ENCODE measurements at places on chromosomes 11 and 22.

DNA sequence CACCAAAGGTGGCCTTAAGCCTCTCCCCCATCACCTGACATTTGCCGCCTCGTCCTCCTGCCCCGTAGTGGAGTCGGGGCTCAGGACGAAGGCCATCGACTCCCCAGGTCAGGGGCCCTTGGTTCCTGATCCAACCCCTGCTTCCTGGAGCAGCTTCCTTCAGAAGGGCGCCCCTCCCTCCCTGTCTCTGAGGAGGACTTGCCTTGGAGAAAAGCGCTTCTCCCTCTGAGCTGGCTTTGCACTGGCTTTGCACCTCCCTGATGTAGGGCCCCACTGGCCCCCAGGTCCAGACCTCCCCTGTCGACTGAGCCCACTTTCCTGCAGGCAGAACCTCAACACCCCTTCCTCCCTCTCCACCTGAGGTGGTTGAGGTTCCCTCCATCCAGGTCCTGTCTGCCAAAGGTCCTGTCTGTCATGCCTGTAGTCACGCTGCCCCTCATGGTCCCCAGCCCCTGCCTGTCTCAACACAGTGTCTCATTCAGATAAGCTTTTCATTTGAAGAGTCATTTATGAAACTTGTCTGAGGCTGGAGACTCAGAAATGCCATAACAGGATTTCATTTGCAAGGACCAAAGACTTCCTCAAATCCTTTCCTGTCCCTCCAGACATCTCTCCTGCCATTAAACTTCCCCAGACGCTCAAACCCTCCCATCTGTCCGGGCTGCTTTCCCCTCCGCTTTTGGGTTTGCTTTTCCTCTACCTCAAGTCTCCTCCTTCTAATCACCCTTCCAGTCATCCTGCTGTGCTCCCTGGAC is 78.4 kb downstream of the MYO7A start:
- DNase-seq = no peak

GRCh38 chr11:105948918-105949590 is 73.0 kb downstream of the MSANTD4 start:
- no peak for DNase-seq

GRCh38 chr11:67694875-67695555 is 20.6 kb upstream of the ALDH3B2 start:
- no peak for DNase-seq

GRCh38 chr11:82398300-82398815 is 335.3 kb downstream of the FAM181B start:
- peak; percentile 45 for DNase-seq

DNA sequence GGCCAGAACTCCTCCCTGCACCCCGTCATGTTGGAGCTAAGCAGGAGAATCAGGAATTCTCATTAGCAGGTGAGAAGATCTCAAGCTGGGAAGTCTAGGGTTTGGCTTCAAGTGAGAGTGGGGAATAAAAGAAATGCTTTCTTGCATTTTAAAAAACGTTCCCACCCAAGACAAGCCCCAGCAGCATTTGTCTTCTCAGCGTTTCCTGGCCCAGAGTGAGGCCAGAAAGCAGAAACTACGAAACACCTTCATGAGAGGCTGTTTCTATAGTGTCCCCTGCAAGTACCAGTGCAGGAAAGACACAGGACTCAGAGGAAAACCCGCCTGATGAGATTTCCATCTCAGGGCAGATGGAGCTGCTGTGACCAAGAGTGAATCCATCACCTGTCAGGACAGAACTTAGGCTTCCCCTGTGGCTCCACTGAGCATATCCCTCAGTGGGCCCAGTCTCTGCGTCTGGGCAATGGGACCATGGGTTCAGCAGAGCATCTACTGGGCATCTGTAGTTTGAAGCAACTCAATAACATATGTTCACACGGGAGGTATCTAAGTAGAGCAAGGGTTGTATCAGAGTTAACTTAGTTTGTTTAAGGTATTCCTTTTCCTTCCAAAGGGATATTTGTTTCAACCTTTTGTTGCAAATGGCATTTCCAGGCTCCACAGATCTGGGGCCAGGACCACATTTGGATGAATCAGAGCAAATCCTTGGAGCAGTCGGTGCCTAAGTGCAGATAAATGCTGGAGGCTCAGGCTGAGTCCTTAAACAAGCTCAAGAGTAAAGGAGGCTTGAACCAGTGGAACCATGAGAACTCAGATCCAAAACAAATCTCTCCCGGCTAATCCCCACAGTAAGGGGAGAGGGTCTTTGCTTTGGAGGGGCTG is 548.3 kb downstream of the MIAT start:
- no peak for DNase-seq

DNA sequence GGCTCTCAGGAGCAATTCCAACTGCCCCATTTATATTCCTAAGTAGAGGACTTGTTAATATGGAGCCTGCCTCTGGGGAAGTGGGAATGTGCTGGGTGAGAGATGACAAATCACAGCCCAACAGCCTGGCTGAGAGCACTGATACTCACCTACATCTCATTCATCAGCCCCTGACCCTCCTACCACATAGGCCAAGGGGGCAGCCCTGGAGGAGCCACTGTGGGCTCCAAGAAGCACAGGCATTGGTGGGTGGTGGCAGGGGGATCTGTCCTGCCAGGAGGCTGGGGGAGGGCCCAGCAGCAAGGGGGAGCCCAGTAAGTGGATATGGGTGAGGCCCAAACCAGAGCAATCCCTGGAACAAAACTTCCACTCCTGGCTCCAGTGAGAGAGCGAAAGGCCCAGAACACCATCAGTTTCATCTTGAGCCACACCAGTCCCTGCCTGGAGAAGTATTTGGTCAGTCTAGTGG is 79.7 kb downstream of the BUD13 start:
- no peak for DNase-seq

DNA sequence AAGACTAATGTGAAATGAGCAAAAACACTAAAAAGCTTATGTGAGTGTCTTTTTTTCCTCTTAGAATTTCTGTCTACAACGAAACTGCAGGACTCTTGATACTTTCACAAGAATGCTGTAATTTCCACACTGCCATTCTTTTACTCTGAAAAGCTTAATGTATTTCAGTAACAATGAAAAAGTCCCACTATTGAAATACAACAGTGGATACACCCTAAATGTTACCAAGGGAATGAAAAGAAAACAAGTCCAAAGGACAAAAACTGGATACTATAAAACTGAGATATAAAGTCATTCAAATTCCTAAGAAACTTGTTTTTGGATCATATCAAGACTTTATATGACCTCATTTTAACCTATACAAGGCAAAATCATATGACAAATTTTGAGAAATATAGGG is 77.4 kb downstream of the SOX6 start:
- no peak for DNase-seq

GRCh38 chr11:61976813-61977475 is 9.5 kb upstream of the FTH1 start:
- no peak for DNase-seq

DNA sequence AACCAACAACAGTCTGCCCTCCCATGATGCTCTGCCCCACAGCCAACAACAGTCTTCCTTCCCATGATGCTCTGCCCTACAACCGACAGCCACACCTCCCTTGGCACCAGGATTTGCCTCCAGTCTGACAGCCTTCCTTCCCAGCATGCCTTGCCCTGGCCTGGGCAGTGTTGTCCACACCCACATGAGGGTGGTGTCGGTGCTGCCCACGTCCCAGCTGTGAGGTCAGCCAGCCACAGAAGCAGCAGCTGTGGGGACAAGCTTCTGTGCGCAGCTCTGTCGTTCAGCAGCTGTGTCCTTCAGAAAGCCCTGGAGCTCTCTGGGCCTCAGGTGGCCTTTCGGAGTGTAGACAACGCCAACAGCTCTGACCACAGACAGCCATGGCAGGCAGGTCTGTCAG is 1378.9 kb downstream of the BRD1 start:
- DNase-seq = no peak

- DNase-seq = no peak
These were observed 100.5 kb downstream of the WT1 start for GRCh38 chr11:32334822-32335221.

- DNase-seq = no peak
These were observed 210.5 kb downstream of the CTTN start for GRCh38 chr11:70608568-70609470.

DNA sequence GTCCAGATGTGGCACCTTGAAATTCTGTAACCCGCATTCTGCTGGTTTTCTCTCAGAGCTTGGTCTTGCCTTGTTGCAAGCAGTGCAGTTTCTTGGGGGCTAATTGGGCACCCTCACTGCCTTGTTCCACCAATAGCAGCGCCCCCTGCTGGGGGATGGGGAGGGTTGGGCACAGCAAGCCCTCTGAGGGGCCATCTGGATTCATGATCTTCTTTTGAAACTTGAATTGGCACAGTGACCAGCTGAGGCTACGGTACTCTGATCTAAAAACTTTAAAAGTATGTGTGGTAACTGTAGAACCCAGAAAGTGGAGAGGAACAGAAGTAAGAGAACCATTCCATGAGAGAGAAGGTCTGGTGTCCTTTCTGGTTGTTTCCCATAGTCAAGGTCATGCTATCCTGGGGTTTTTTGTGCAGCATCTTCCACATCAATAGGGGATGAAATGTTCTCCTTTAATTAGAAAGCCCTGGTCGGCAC is 64.2 kb downstream of the MED15 start:
- no peak for DNase-seq

- DNase-seq = no peak
These were observed 54.0 kb downstream of the PRR5L start for GRCh38 chr11:36350137-36350513.

DNA sequence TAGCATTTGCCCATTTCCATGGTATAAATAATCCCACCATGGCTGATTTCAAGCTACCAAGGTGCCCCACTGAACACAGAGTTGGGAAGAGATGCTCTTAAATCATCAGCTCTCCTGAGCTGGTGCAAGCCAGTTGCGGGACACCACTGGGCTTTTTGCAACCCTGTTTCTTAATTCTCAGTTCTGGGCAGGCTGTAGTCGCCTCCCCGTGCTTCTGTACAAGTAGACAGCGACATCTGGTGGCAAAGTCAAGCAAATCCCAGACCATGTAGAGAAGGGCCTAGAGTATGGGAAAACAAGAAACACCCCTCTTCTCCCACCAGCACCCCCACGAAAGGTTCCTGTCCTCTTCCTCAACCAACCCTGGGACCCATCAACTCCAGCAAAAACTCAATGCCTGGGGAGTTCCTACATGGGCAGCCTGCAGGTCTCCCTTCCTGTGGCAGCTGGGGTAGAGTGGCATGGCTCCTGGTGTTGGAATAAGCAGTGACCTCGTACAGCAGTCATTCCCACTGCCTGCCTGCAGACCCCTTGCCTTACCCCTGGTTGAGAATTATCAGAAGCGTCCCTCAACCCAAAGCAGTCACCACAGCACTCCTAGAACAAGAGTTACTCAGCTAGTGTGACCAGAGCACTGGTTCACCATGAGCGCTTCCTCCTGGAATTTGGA is 68.4 kb downstream of the IGLL5 start:
- no peak for DNase-seq

- no peak for DNase-seq
These were observed 3.2 kb upstream of the EMID1 start for GRCh38 chr22:29202212-29203192.

- DNase-seq = no peak
These were observed 56.2 kb downstream of the SBF1 start for GRCh38 chr22:50418624-50419023.

GRCh38 chr11:77191429-77191822 is 63.4 kb downstream of the MYO7A start:
- no peak for DNase-seq

DNA sequence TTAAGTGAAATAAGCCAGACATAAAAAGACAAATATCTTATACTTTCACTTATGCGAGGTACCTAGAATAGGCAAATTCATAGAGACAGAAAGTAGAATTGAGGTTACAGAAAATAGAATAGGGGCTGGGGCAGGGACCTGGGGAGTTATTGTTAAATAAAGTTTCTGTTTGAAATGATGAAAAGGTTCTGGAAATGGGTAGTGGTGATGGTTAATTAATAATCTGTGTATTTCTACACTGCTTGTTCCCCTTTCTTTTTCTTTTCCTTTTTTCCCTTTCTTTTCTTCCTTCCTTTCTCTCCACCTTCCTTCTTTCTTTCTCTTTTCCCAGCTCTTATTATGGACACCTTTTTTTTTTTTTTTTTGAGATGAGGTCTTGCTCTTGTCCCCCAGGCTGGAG is 2.8 kb downstream of the NAALADL1 start:
- no peak for DNase-seq

DNA sequence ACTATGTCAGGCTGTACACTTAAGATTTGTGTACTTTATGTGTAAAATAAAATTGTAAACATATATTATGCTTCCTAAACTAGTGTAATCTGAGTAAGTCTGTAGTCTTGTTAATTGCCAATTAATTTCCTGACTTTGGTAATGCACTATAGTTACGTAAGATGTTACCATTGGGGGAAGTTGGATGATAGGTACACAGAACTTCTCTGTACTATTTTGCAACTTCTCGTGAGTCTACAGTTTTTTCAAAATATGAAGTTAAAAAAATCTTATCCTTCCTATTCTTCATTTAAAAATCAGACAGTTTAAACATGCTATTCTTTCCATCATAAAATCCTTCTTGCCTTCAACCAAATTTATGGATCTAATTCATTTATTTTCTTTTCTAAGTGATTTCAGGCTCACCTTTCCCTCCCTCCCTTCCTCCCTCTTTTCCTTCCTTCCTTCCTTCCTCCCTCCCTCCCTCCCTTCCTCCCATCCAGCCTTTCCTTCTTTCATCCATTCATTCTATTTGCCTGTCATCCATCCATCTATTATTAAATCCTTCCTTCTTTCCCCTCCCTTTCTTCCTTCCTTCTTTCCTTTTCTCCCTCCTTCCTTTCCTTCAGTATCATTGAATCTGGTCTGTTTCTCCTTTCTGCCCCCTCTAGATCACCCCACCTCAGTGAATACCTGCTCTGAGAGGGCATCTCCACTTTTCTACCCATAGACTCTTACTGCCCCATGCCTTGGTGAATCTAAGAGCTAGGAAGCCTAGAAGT is 22.1 kb upstream of the ASCC2 start:
- DNase-seq = no peak

GRCh38 chr22:19855504-19856409 is 1.1 kb upstream of the GNB1L start:
- DNase-seq = peak; percentile 60

DNA sequence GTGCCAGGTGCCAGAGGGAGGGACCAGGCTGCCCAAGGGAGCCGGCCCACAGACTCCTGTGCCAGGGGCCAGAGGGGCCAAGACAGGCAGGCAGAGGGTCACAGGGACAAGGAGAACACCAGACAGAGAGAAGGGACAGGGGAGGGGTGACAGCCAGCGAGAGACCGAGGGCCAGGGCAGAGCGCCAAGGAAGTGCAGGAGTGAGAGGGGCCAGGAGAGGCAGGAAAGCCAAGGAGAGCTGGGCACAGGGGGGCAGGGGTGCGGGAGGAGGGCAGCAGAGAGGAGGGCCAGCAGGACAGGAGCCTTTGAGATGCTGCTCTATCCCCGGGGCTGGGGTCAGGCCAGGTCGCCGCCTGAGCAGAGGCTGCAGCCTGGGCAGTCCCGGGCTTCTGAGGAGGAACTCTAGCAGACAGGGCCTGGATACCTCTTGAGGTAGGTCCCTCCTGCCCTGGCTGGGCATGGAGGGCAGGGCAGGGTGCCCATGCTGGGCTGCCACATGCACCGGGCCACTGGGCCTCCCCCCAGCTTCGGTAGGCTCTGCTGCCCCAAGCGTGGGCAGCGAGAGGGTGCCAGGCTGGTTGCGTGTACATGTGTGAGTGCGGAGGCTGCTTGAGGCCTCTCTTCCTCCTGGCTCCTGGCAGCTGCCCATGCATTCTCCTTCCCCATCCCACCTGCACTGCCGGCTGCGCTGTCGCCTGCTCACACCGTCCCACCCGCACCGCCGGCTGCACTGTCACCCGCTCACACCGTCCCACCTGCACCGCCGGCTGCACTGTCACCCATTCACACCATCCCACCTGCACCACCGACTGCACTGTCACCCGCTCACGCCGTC is 12.2 kb downstream of the LSP1 start:
- DNase-seq = no peak

- no peak for DNase-seq
These were observed 130.8 kb downstream of the GRIK4 start for GRCh38 chr11:120642196-120642894.

GRCh38 chr22:28032861-28033260 is 113.8 kb upstream of the PITPNB start:
- DNase-seq = no peak

Data from HS-5 (cell line).